Fibroblast of pulmonary artery (primary cell): ENCODE measurements at places on chromosomes 1 and 21.

GRCh38 chr1:42940851-42941639, 17.6 kb downstream of the SLC2A1 start:
- peak; percentile 98 for DNase-seq

DNA sequence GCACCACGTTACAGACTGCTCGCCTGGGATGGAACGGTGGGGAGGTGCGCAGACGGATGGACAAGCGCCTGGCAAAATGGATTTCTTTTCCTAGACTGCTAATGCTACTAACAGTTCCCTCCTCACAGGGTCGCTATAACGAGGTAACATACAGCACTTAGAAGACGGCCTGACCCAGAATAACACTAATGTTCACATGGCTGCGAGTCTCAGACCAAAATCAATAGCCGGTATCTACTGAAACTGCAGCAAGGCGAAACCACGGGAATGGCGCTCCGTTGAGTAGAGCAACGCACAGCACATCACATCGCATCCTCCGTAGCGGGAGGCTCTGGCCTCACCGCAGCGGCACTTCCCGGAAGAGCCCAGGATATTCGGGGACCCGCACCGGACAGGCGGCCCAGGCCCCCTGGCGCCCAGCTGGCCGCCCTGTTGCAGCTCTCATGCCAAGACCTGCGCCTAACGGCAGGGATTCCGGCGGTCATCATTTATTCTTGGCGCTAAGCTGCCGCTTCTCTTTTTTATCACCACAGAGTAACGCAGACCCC, 46.6 kb downstream of the VPS26C start:
- peak; percentile 57 for DNase-seq

DNA sequence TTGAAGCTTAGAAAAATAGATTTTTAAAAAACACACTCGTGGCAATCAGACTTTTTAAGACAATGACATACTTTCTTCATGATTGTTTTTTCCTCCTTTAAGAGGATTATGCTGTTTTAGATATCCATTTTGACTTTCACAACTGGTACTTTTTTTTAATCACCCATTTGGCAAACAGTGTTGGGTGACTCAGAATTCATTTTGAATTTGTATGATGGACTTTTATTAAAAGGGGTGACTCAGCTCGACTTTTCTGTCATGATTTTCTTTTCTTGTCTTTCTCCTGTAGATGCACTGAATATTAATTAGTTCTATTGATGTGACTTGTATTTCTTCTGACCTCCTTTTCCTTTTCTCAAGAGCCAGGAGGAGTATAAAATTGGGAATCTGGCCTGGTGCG, 44.7 kb downstream of the FMN2 start:
- DNase-seq = no peak

GRCh38 chr1:5858246-5858645, 134.0 kb downstream of the NPHP4 start:
- DNase-seq = no peak

DNA sequence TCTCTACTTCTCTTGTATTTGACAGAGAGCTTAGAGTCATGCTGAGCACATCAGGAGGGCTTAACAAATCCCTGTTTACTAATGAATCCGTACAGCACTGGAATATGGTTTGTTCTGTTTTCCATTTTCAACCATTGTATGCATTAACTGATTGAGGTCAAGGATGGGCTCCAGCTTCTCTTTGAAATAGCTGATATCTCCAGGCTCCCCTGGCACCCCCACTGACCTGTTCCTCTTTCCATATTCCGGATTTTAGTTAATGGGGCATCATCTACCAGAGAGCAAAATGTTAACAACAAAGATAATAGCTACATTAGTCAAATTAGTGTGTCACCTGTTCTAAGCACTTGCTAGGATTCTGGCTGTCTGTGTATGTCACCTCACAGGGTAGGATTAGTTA, 57.6 kb downstream of the NENF start:
- no peak for DNase-seq

DNA sequence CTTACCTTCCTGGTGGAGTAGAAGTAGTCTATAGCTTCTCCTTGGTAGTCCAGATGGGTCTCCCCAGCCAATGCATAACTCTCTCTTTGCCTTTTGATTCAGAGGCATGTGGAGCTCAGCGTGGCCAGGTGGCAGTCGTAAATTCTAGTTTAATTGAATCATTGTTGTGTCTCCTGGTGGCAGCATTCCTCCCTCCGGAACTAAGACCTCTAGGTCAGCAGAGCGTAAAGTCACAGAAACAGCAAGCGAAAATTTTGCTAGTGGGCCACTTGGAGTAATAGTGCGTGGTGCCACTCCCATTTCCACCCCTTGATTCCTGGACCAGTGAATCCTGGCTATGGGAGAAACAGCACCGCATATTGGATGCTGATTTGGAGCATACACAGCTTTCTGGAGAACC, 3.9 kb upstream of the TMPRSS2 start:
- no peak for DNase-seq

DNA sequence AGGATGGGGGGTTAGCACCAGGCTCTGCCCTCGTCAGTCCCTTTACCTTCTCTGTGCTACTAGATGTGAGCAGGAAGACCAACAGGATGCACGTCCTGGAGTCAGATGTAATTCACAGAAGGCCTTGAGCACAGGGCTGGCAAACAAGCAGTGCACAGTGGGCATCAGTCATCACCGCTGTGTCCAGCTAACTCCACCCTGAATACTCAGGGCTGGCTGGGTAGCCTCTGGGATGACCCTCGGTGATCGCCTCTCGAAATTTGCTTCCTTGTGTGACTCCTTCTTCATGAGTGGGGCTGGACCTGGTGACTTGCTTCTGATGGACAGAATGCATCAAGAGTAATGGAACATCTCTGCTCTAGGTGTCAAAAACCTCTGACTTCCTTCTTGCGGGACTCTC, 92.2 kb upstream of the TMPRSS2 start:
- DNase-seq = no peak

DNA sequence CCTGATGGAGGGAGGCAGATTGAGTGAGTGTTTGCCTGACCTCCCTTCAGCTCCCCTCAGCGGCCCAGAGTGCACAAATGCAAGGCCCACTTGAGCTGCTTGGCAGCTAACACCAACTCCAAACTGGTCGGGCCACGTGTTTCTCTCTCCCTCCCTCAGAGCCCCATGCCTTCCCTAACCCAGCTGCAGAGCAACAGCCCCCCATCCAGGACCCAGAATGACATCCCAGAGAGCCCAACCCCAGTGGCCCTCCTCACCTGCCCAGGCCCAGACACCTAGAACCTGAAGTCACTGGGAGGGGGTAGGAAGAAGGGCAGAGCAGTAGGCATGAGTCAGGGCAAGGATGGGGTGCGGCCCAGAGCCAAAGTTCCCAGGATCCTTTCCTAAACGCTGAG, 789 bp upstream of the S100A14 start:
- no peak for DNase-seq

- DNase-seq = no peak
Measured at GRCh38 chr21:20215959-20216358, 782.2 kb upstream of the NCAM2 start.

GRCh38 chr1:209748620-209749019, 7.2 kb upstream of the TRAF3IP3 start:
- DNase-seq = no peak

GRCh38 chr1:101004061-101004460, 21.5 kb downstream of the DPH5 start:
- DNase-seq = peak; percentile 81

- no peak for DNase-seq
Measured at GRCh38 chr21:37659874-37660273, 256.4 kb downstream of the KCNJ6 start.

GRCh38 chr1:232667778-232668165, 37.8 kb upstream of the SIPA1L2 start:
- DNase-seq = no peak

DNA sequence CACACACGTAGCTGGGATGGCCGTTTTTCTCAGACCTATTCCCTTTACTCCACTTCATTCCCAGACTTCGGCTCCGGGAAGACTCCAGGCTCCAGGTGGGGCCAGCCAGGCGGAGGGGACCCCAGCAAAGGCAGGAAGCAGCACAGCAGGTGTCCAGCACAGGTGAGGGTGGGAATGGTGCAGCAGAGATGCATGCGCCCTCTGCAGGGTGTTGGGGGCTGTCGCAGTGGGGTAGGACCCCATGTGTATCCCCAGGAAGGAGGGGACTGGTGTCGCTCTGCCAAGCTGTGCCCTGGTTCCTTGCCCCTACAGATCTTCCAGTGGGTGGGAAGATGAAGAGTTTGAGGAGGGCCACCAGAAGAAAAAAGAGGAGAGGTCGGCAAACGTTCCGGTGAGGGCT, 5.3 kb downstream of the TTC24 start:
- DNase-seq = no peak

- no peak for DNase-seq
Measured at GRCh38 chr1:1163538-1164070, 10.1 kb upstream of the TTLL10 start.

- DNase-seq = no peak
Measured at GRCh38 chr21:8990326-8991087, 1530.9 kb upstream of the TPTE start.

DNA sequence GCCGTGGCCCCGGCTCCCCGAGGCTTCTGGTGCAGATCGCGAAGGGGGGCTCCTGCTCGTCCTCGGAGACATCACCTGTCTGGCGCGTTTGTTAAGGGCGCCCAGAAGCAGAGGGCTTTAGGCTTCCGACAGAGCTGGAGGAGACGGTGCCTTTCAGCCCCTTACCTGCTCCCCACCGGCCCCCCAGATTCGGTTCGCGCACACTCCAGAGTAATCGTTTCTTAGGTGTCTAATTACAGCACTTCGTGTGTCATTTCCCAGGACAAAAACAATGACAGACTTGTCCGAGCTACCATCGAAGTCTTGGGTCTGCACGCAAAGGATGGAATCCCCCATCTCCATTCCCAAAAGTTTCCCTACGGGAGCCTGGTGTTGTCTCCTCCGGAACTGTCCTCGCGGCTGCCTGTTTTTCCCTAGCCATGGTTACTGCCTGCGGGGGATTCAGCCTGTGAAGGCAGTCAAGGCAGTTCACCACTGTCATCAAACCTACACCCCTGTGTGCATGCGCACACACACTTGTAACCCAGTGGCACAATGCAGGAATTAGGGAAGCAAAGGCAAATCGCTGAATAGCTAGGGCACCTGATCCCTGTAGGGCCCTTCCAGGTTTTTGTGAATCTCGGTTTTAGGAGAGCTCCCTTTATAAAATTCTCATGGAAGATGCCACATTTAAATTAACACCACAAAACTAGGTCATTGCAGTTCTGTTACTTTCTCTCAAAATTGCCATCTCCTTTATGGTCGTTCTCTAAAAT, 738 bp upstream of the CDC42BPA start:
- peak; percentile 59 for DNase-seq

- no peak for DNase-seq
Measured at GRCh38 chr1:151924691-151925587, 15.6 kb upstream of the THEM4 start.

DNA sequence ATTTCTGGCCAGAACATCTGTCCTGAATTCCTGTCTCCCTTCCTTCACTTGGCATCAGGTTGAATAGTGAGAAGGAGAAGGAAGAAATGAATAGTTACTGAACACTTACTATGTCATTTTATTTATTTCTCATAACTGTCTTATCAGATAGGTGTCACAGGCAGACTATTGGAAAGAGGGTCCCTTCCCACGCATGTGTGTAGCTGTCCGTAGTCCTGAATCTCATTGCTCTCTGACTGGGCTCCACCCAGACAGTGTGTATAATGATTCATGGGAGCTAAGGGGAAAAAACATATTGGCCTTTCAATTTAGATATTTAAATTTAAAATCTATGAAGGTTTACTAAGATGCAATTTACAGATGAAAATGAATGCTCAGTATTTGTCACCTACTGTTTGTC, 86.1 kb downstream of the OMA1 start:
- DNase-seq = peak; percentile 41

- no peak for DNase-seq
Measured at GRCh38 chr1:113147073-113147625, 74.2 kb downstream of the LRIG2 start.

- no peak for DNase-seq
Measured at GRCh38 chr1:234727018-234727940, 117.3 kb upstream of the IRF2BP2 start.

DNA sequence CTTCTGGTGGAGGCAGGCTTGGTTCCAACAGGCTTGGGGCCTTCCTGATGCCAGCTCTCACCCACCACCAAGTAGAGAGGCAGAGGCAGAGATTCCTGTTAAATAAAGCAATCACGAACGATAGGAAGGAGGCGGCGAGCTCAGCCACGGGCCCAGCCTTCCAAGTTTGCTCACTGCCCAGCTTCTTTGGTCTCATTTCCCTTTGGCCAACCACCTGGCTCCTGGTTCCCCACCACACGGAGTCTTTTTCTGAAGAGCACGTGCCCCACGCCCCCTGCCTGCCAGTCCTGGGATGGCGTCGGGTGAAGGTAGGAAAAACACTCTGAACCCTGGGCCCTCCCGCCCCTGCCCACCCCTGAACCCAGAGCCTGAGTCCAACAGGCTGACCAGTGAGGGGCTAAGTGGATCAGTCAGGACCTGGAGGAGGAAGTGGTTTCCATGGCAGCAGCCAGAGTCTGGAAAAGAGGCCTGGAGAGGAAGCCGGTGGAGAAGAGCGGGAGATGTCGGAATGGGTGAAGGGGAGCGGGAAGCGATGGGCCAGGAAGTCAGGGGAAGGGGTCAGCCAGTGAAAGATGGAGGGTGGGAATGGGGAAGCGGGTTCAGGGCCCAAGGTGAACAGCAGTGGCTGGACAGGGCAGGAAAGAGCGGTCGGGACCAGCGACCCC, 158.2 kb upstream of the KLHDC7A start:
- DNase-seq = no peak

- no peak for DNase-seq
Measured at GRCh38 chr1:6521536-6521935, 30.1 kb upstream of the PLEKHG5 start.

DNA sequence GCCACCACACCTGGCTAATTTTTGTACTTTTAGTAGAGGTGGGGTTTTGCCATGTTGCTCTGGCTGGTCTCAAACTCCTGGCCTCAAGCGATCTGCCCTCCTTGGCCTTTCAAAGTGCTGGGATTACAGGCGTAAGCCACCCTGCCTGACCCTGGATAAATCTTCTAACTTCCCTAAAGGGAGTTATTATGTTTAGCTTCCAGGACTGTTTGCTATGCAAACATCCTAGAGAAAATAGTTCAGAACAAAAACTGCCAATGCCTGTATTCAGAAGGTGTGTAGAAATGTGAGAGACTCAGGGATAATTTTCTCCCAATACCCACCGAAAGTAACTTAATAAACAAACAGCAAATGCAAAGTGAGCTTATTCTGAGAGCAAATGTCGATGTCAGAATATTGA, 301.2 kb downstream of the TGFB2 start:
- DNase-seq = no peak

GRCh38 chr1:203711251-203712007, 53.6 kb upstream of the LAX1 start:
- DNase-seq = no peak
